Mesenchymal stem cell (in vitro differentiated cells and primary cell): ENCODE measurements at places on chromosomes 3 and 15.

DNA sequence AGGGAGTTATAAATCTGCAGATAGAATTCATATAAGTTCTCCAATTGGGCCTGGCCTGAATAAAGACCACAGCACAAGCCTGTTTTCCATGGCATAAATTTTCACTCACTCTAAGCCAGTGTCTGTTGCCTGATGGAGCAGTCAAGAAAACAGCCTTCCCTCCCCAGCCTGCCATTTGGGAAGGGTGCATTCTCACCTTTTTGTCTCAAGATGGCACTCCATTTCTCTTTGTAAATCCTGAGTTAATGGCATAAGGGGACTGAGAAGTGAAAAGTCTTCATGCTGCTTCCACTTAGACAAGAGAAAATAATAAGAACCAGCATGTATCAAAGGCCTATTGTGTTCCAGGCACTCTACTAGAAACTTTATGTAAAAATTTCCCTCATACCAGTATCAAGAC lies 115.6 kb upstream of the MANF start:
- no peak overlapping the region for H3K4me3 ChIP-seq
- H3K36me3 ChIP-seq = no peaks in the 10 kb centered on the region
- no peaks in the 10 kb centered on the region for H3K27me3 ChIP-seq

GRCh38 chr3:63937661-63938651 lies 25.8 kb upstream of the SCAANT1 start:
- H3K4me1 ChIP-seq = no peaks in the 10 kb centered on the region
- no peaks in the 10 kb centered on the region for H3K27me3 ChIP-seq
- H3K4me3 ChIP-seq = no peak overlapping the region
- no peak for DNase-seq
- peaks cover 2% of the 10 kb centered on the region for H3K36me3 ChIP-seq

GRCh38 chr3:136804813-136805212 lies 14.1 kb upstream of the SLC35G2 start:
- no peaks in the 10 kb centered on the region for H3K27me3 ChIP-seq
- DNase-seq = no peak
- H3K36me3 ChIP-seq = no peaks in the 10 kb centered on the region
- H3K4me1 ChIP-seq = peaks cover 1% of the 10 kb centered on the region
- H3K4me3 ChIP-seq = no peak overlapping the region

GRCh38 chr3:28521663-28522062 lies 173.0 kb upstream of the AZI2 start:
- H3K4me1 ChIP-seq = no peaks in the 10 kb centered on the region
- no peak overlapping the region for H3K4me3 ChIP-seq
- H3K27me3 ChIP-seq = no peaks in the 10 kb centered on the region
- H3K27ac ChIP-seq = no peak overlapping the region
- no peaks in the 10 kb centered on the region for H3K36me3 ChIP-seq
- no peak for DNase-seq

- H3K4me3 ChIP-seq = no peak overlapping the region
- H3K36me3 ChIP-seq = no peaks in the 10 kb centered on the region
- peaks cover 2% of the 10 kb centered on the region for H3K4me1 ChIP-seq
Measured at GRCh38 chr3:101989578-101990200, 140.4 kb downstream of the NFKBIZ start.

GRCh38 chr15:29736012-29736743 lies 86.1 kb downstream of the TJP1 start:
- H3K4me1 ChIP-seq = no peaks in the 10 kb centered on the region
- H3K27me3 ChIP-seq = no peaks in the 10 kb centered on the region
- H3K36me3 ChIP-seq = peaks cover 84% of the 10 kb centered on the region
- peak overlapping the region; percentile 59 for H3K27ac ChIP-seq
- no peak overlapping the region for H3K4me3 ChIP-seq

DNA sequence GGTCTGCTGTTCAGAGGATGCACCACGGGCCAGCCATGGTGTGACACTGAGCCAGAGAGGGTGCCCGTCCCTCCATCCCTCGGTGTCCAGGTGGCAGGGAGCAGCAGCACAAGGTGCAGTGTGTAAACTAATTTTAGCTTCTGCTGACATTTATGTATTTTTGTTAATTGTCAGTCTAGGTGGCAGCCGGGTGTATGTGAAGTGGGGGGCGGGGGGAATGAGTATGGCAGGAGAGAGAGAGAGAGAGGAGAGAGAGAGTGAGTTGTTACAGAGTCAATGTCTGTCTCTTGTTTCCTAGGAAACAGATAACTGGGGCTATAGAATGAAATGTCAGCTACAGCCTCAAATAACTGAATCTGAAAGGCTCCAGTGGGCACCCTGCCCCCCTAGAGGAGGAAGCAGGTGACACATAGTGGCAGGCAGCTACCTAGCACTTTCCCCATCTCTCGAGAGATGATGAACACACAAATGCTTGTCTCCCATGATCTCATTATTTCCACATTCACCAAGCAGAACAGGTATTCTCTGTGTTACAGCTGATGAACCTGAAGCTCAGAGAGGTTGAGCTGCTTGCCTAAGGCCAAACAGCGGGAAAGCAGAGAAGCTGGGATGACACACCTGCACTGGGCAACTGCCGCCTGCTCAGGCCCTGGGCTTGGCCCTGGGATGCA lies 24.7 kb downstream of the RASGRF1 start:
- H3K4me1 ChIP-seq = peaks cover 2% of the 10 kb centered on the region
- H3K27ac ChIP-seq = no peak overlapping the region
- H3K27me3 ChIP-seq = peaks cover 34% of the 10 kb centered on the region
- no peaks in the 10 kb centered on the region for H3K36me3 ChIP-seq
- DNase-seq = no peak

DNA sequence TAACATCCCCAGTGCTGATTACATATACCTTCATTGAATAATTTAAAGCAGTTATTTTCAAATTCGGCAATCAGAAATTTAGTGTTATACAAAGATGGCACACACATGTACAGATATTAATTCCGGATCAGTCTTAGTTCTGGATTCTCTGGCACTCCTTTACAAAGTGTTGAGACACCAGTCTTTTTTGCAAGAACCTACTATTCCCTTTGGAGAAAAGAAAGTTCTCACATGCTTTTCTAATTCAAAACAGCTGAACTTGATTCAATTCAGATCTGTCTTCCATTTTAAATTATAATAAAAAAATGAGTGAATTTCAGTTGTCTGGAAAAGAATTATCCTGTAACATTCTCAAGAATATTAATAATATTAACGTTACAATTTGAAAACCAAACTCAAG lies 20.4 kb downstream of the CCDC191 start:
- H3K36me3 ChIP-seq = no peaks in the 10 kb centered on the region
- H3K4me3 ChIP-seq = no peak overlapping the region
- DNase-seq = no peak
- H3K27ac ChIP-seq = no peak overlapping the region
- H3K27me3 ChIP-seq = no peaks in the 10 kb centered on the region
- H3K4me1 ChIP-seq = no peaks in the 10 kb centered on the region

DNA sequence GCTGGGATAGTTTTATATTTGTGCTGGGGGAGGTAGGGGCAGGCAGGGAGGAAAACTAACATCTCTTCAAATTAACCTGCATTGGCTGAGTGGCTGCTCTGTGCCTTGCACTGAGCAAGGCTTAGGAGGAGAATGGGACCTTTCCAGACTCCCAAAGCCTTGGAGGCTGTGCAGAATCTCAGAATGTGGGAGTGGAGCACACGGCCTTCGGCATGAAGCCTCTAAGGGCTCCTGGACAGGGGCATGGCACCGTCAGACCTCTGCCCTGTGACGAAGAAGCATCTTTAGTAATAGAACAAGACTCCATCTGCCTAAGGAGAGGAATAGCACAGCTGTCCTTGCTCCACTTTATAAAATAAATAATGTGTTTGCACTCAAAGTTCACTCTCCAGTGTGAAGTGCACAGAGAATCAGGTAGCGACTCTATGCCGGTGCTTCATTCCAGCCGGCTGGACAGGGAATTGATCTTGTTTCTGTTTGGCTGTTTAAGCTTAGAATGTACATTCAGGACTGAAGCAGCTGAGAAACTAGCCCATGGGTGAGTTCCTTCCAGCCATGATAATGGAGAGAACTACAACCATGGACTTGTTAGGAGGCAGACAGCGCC lies 228.5 kb upstream of the ADAMTS9 start:
- DNase-seq = peak; percentile 21
- no peak overlapping the region for H3K27ac ChIP-seq
- no peaks in the 10 kb centered on the region for H3K27me3 ChIP-seq
- no peak overlapping the region for H3K4me3 ChIP-seq
- H3K36me3 ChIP-seq = no peaks in the 10 kb centered on the region

DNA sequence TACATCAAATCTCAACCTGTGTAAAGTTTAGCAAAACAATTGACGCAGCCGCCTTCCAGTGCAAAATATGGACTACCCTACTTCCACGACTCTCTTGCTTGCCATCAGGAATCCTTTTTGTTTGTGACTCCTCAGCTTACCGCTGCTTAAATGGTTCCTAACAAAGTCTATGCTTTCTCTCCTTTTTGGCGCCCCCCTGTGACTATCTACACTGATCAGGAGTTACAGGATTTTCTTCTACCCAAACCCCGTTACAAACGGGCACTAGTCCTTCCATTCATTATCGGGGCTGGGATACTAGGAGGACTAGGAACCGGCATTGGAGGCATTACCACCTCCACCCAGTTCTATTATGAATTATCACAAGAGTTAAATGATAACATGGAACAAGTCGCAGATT lies 184.0 kb downstream of the IGSF11 start:
- no peak overlapping the region for H3K4me3 ChIP-seq
- no peaks in the 10 kb centered on the region for H3K27me3 ChIP-seq
- no peaks in the 10 kb centered on the region for H3K36me3 ChIP-seq
- H3K27ac ChIP-seq = no peak overlapping the region
- H3K4me1 ChIP-seq = no peaks in the 10 kb centered on the region

- no peak overlapping the region for H3K27ac ChIP-seq
- no peaks in the 10 kb centered on the region for H3K27me3 ChIP-seq
- no peak for DNase-seq
- H3K4me3 ChIP-seq = no peak overlapping the region
Measured at GRCh38 chr3:149867563-149867962, 54.5 kb downstream of the RNF13 start.

GRCh38 chr15:25799906-25800700 lies 63.0 kb downstream of the ATP10A start:
- H3K36me3 ChIP-seq = no peaks in the 10 kb centered on the region
- peaks cover 9% of the 10 kb centered on the region for H3K4me1 ChIP-seq
- DNase-seq = no peak
- no peak overlapping the region for H3K27ac ChIP-seq

GRCh38 chr3:166706094-166706493 lies 674.0 kb downstream of the ZBBX start:
- no peak overlapping the region for H3K4me3 ChIP-seq
- H3K4me1 ChIP-seq = no peaks in the 10 kb centered on the region
- no peak overlapping the region for H3K27ac ChIP-seq
- no peaks in the 10 kb centered on the region for H3K36me3 ChIP-seq
